NCI-H446 treated with DMSO at 0.1 percent for 48 hours (cell line): ENCODE measurements at places on chromosomes 12 and 14.
A peak's percentile ranks its signal among the peaks of the same experiment; 100 is the strongest.

DNA sequence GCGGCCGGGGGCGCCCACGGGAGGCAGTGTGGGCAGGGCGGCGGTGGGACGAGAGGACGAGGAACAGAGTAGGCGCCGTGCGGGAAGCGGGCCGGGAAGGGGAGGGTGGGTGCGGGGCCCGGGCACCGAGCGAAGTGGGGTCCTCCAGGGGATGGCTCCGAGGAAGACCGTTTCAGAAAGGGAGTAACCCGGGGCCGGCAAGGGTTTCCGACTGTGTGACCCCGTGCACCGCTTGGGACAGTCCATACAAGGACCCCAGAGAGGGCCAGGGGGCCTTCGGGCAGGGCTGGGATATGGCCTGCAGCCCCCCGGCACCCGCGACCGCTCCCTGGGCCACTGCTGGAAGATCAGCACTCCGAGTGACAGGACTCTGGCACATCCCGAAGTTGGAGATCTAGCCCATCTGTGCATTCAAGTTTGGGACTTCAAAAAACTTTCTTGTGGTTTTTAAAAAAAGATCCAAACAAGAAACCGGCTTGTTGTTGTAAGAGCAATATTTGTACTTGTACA is 448 bp downstream of the TSPAN9 start:
- DNase-seq, result no peak

DNA sequence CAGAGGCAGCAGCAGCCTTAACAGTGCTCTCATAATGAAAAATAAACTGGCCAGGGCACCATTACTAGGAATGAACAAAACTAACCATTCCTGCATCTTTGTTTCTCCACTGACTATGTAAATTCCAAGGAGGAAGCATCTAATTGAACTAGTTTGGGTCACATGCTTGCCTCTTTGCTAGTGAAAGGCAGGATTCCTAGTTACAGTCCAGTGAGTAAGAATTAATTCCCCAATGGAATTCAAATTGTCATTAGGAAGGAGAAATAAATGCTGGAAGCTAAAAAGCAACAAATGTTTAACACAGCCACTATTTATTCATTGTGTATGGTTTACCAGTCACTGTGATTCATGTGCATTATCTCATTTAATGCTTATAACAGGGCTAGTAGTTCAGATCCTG is 316.0 kb downstream of the CCDC91 start:
- DNase-seq, result no peak

DNA sequence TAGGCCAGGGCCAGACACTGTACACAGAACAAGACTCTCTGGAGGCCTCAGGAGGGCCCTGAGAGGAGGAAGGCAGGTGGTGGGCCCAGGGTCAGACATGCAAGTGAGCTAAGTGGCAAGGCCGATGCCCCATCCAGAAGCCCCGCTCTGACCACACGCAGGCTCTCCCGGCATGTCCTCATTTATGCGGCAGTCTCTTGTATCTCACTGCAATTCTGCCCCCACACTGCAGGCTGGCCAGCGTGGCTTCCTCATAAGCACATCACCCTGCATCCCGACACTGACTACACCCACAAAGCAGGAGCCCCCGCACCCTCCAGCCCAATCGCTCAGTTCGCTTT is 17.5 kb downstream of the SSH1 start:
- no peak for DNase-seq

DNA sequence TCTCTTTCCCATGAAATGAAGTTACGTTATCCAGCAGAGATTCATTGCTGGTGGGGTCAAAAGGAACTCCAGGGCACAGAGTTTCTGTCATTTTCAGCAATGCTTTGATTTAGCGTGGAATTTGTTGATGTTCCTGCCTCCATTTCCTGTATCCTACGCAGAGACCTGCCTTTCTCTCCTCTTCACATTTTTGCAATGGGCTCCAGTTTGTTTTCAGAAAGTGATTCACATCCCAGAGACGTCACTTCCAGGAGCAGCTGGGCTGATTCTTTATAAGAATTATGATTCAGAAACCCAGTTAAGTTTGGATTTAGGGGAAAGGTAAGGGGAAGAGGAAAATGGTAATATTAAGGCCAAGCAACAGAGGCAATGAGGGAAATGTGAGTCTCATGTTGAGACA is 11.6 kb downstream of the RNASE10 start:
- DNase-seq, result no peak

DNA sequence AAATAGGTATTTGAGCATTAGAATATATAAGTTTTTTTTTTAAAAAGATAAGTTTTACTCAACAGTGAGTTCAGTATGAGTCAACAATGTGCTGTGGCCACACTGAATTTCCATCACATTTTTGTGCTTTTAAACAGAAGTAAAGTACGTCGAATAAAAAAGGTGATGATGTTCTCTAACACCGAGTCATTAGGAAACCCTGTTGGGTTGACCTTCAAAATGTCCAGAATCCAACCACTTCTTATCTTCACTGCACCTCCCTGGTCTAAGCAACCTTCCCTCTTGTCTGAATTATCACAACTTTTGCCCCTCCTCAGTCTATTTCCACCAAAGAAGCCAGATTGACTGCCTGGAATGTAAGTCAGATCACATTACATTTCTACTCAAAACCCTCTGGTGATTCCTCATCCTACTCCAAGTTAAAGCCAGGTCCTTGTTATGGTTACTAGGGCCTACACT is 43.0 kb upstream of the SYCP3 start:
- DNase-seq, result no peak

DNA sequence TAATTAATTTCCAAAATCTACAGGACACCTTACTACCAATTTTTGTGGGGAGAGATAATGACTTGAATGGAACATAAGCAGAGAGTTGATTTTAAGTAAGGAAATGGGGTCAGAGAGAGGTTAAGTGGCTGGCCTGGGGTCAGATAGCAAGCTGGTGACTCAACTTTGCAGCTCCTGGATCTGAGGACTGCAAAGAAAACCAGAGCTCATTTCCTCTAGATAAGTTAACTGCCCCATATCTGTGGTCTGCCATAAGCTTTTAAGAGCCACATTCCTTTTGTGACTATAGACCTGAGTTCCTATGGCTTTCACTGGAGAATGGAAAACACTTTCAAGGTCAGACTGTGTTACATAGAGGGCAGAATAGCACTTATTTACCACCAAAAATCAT is 201.2 kb upstream of the PRICKLE1 start:
- no peak for DNase-seq

DNA sequence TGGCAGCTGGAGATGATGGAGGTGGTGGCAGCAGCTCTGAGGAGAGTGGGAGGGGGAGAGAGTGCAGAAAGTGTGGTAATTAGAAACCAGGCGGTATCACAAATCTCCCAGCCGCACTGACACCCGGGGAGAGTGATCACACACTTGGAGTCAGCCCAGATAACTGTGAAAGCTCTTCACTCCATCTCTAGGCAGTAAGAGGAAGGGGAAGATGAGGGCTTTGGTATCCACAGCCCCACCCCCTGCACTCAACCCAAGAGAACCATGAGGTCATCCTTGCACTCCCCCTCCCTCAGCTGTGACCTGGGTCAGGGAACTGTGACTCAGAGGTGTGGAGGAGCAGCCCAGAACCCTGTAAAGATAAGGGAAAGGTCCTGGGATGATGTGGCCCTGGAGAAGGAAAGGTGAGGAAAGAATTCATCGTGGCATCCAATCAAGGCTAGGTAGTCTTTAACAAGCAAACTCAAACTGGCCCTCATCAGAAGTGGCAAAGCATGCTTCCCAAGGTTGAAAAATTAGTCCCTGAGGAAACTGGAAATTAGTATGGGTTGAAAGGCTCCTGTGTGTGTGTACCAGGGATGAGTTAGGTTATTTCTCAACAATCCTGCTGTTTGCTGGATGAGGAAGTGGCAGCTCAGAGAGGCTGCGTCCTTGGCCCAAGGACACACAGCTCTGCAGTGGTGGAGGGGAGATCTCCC is 111.0 kb upstream of the LHX5 start:
- DNase-seq, result no peak

- DNase-seq, result peak; percentile 49
Observed at GRCh38 chr14:104422837-104423681, 156.5 kb upstream of the C14orf180 start.

DNA sequence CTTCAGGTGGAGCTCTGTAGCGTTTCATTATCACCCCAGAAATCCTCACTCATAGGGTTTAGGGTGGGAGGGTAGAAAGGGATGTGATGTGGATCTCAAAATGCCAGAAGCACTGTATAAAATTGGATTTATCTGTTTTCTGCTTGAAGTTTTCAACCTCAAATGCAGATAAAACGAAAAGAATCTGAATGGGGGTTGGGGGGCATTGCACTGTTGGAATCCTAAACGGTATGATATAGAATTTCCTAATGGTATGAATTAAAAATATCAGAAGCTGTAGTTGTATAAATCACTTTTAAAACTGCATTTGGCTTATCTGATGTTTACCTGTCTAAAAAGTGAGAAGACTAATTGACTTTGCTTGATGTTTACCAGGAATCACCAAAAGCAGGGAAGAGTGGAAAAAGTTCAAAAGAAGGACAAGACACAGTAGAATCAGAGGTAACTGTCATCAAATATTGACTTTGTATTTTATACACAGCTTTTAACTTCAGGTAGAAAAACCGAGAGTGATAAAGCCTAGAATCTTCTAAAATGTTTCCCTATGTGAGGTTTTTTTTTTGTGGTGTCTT is 1.1 kb downstream of the PPP2R5C start:
- no peak for DNase-seq

DNA sequence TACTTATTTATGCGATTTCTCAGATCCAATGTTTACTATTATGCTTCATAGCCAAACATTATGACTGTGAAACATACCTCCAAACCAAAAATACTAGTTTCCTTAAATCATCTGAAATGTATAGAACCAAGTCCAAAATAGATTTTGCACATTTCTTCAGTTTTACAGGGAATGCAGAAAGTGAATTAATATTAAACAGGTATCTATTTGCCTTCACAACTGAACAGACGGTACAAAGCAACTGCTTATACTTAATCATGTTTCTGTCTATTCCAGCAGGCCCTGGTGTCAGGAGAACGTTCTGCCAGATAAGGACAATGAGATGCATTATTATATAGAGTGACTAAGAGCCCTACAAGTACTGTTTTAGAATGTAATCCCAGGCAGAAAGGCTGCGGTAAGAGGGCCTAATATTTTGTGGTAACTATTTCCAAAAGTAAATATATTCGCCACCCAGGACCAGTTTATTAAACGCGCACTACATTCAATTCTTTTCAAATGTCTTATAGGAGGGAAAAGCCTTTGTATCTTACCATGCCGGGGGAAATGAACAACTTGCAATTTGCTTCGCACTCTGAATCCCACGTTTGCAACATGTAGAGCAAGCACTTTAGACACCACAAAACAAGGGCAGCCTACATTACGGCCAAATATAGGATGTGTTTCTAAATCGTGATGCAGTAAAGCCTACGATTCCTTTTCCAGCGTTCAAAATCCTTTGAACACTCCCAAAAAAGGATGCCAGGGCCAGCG is 1.5 kb downstream of the CORO1C start:
- DNase-seq, result peak; percentile 22

DNA sequence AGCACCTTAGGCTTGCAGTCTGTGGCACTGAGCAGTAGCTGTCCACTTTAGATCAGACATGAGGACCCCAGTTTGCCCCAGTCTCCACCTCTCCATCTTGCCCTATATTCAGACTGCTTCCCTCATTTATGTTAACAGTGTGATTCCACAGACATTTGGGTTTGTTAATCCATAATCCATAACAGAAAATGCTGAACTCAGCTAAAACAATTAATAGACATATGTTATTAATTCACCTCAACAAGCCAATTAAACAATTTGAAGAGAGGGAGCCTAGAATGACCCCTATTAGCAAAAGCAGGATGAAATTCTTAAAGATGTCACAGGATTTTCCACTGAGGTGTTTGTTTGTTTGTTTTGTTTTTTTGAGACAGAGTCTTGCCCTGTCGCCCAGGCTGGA is 9.1 kb downstream of the CDKL1 start:
- no peak for DNase-seq

GRCh38 chr12:31363416-31363809 is 37.5 kb upstream of the SINHCAF start:
- no peak for DNase-seq

DNA sequence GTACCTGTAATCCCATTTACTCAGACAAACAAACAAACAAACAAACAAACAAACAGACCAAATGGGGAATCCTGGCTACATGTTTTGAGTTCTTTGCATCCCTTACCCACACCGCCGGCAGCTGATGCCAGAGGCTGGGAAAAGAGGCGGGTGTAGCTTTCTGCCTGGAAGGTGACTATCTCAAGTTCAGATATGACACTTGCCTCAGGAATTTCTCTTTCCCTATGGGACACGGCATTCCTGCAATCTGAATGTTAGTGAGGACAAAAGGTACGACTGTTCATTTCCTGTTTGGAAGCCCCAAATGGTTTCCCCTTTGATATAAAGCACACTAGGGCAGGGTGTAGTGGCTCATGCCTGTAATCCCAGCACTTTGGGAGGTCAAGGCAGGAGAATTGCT is 2.9 kb downstream of the MYL2 start:
- DNase-seq, result no peak

GRCh38 chr12:69986114-69986513 is 161.1 kb downstream of the MYRFL start:
- no peak for DNase-seq

- DNase-seq, result no peak
Observed at GRCh38 chr14:99267837-99268781, 3.9 kb downstream of the BCL11B start.

DNA sequence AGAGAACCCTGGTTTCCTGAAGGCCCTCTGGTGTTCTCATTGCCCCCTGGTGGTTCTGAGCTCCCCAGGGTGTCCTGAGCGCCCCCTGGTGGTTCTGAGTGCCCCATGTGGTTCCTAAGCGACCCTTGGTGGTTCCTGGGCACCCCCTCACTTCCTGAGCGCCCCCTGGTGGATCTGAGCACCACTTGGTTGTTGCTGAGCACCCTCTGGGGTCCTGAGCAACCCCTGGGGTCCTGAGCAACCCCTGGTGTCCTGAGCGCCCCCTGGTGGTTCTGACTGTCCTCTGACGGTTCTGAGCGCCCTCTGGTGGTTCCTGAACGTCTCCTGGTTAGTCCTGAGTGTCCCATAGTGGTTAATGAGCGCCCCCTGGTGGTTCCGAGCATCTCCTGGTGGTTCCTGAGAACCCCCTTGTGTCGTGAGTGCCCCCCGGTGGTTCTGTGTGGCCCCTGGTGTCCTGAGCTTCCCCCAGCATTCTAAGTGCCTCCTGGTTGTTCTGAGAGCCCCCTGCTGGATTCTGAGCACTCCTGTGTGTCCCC is 568.3 kb downstream of the TMEM121 start:
- no peak for DNase-seq

DNA sequence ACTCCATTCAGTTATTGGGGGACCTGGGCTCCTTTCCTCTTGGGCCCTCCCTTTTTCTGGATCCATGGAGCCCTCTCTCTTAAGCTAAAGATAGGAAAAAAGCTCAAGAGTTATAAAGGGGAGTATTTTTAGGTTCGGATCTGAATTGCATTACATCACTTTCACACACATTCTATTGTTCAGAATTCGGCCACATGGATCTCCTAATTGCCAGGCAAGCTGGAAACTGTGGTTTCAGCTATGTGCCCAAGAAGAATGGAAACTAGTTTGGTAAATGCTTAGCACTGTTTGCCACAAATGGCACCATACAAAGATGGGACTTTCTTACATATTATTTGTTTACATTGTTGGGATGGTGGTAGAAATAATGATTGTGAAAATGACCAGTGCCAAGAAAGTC is 145.6 kb downstream of the LRIG3 start:
- no peak for DNase-seq
